ENCODE measurements at places on chromosomes 4 and X.

- no peak for DNase-seq
Measured at GRCh38 chr4:27930291-27930690, 1069.7 kb downstream of the STIM2 start.

DNA sequence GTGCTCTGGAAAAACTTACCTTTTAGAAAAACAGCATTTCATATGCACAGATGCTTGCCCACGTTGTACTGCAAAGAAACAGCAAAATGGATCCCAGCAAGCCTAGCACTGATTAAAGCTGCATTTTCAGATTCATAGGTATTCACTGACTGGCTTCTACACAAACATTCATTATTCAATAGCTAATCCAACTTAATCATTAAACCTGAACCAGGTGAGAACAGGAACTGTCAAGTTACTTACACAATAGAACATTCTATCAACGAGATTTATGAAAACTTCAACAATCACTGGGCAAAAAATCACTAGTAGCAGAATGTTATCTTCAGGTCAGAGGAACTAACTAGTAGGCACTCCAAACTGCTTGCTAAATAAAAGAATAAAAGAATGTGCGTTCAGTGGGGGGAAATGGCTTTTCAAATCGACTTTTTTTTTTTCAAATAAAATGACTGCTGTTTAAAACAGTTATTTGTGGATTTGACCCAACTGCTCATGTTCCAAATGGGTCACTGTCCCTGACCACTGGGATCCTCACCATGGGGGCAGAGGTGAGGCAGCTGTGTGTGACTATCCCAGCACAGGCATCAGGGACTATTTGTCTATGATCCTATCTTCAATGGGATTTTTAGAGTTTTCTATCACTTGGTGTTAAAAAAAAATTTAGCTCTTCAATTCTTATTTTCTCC is 42.3 kb downstream of the STX18 start:
- DNase-seq: no peak

DNA sequence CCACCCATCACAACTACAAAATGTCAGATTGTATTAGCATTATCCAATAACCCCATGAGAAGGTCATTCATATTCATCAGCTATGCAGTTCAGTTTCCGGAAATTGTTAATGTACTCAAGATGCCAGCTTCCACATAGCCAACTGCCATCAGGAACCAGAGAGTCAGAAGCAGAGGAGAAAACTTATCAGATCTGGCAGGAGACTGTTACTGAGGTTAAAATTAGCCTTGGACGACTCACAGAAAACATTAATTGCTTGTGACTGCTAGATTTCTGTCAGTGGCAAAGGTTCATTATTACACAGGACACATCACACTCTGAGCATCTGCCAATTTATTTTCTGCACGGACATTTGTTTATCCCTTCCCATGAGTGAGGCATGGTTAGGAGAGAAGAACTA is 352.8 kb downstream of the DHRSX start:
- DNase-seq: no peak

DNA sequence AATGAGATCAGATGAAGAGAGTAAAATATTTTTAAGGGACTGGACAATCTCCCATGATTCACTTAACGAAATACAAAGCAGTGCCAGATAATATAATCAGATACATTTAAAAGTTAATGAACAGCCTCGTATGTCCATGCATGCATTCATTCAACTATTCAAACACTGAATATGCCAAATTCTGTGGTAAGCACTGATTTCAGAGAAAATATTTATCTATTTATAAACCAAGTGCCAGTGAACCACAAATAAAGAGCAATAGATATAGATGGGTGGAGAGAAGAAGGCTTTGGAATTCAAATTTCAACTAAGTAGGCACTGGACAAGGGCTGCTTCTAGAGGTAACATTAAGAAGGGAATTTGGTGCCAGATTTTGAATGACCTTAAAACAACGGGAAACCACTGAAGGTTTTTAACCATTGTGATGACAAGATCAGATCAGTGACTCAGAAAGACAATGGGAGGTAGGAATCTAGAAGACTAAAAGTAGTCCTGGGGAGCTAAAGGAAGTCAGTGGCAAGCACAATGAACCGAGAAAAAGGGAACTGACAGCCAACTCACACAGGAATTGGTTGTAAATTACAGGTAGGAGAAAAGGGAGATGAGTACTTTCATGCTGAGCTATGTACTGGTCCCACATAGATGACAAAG is 14.2 kb downstream of the ELOVL6 start:
- no peak for DNase-seq

- DNase-seq: peak; percentile 59
Measured at GRCh38 chr4:170374770-170375169, 285.0 kb upstream of the AADAT start.

DNA sequence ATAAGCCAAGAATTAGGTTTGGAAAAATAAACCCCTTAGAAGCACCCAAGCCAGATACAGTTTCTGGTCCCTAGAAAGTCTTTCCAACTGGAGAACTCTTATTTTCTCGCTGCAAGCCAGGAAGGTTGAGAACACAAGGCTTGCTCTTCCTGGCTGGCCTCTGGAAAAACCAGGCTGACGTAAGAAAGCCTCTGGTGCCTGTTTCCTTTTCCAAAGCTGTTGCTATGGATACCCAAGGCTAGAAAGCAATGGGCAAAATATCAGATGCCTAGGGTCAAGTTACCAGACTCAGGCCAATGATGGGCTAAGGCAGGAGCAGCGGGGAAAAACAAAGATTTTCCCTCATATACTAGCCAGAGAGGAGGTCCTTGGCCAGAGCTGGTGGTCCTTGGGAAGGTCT is 281.6 kb downstream of the KLHL13 start:
- no peak for DNase-seq

DNA sequence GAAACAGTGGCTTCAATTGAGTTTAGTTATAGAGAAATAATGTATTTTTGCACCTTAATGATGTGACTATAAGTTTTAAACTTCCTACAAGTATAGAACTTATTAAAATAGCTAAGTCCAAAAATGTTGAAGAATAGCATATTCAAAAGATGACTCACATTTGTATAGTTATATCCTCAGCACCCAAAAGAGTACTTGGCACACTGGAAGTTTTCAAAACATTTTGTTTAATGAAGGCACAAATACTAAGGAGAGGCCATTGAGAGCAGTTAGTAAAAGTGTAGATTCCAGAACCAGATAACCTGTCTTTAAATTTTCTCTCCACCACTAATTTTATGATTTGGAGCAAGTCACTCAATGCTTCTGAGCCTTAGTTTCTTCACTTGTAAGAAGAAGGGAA is 226.9 kb upstream of the MID1 start:
- DNase-seq: no peak

- peak; percentile 14 for DNase-seq
Measured at GRCh38 chr4:123546573-123547060, 150.0 kb downstream of the SPRY1 start.

DNA sequence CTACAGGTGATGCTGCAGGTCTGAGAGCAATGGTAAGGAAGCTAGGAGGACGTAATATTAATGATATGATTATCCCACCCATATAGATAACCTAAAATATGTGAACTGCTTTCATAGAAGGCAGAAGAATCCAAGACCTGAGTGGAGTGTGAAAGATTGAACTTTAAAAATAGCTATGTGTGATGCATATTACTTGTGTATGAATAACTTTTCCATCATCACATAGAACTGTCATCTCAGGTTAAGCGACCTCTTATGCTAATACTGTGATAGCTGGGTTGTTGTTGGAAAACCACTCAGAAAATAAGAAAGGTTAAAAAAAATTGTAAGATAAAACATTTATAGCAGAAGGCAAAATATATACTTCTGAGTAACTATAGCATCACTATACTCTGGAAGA is 90.3 kb downstream of the SLC4A4 start:
- DNase-seq: no peak

GRCh38 chrX:17888421-17888820 is 27.3 kb upstream of the RAI2 start:
- DNase-seq: no peak

- no peak for DNase-seq
Measured at GRCh38 chrX:106725931-106726330, 570 bp upstream of the RNF128 start.

GRCh38 chrX:18203631-18204030 is 17.1 kb downstream of the BEND2 start:
- DNase-seq: no peak

DNA sequence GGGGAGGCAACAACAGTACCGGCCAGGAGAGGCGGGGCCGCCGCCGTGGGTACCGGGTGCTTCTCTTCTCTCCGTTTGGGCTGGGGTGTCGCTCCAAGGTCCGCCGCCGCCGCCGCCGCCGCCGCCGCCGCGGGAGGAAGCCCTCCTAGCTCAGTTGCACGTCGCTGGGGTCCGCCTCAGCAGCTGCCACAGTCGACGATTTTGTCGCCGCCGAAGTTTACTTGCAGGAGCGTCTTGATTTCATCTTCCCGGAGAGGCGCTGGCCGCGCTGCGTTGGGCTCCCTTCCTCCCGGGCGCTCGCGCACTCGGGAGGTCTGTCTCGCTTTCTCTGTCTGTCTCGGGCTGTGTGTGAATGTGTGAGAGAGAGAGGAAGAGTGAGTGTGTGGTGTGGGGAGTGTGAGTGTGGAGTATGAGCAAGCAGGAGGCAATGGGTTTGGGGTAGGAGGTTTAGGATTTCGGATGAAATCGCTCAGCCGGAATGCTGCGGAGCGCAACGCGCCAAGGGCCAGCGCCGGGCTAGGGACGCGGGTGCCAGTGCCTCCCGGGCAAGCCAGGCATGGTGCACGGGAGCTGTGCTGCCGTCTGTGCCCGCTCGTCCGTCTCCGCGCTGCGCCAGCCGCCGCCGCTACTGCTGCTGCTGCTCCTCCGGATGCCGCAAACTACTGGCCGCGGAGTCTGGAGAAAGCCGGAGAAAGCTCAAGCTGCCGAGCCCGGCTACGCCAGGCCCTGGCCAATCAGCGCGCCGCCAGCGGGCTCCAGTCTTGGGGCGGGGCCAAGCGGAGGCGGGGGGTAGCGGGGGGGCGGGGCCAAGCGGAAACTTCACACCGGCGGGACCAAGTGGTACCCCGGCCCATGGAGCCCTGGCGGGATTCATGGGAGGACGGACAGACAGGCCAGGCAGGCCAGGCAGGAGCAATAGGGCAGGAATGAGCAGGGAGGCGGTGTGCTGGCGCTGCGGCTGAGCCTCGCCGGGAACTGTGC is at the start of gene PCDH19:
Gene PCDH19, minus strand, starts transcription at position 664 of the 981 bp plus-strand sequence. CDS start 1,676 bp downstream, outside the sequence.
- peak; percentile 42 for DNase-seq

DNA sequence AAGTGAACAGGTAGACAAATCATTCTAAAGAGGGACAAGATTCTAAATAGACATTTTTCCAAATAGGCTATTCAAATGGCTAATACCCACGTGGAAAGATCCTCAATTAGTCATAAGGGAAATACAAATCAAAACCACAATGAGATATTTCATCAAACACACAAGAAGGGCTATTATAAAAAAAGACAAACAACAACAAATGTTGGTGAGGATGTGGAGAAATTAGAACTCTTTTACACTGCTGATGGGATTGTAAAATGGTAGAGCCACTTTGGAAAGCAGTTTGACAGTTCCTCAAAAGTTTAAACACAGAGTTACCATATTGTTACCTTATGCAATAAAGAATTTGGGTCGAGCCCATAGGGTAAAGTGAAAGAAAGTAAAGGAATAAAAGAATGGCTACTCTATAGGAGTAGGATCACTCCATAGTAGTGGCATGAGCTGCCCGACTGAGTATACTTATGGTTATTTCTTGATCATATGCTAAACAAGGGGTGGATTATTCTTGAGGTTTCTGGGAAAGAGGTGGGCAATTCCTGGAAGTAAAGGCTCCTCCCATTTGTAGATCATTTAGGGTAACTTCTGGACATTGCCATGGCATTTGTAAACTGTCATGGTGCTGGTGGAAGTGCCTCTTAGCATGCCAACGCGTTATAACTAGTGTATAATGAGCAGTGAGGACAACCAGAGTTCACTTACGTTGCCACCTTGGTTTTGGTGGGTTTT is 58.9 kb upstream of the FAM9C start:
- DNase-seq: no peak

- DNase-seq: no peak
Measured at GRCh38 chr4:151438154-151438553, 29.2 kb downstream of the FHIP1A start.

- no peak for DNase-seq
Measured at GRCh38 chrX:41471786-41472185, 24.6 kb downstream of the NYX start.

DNA sequence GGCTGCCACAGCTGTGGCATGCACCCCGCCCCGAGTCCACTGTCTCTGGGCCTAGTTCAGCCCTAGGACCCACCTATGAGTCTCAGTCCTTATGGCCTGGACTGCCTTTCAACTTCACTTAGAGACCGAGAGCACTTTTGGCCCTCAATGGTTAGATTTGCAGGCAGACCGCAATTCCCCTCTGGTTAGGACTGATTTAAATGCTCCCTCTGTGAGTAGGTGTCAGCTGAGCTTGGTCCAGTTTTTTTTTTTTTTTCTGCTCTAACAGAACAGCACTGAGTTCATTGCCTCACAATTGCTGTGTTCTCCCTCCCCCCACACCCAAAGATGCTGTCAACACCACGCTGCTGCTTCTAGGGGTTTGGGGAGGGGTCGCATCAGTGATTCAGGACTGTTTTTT is 143.2 kb downstream of the BMP15 start:
- DNase-seq: no peak

- DNase-seq: no peak
Measured at GRCh38 chr4:123661080-123661737, 264.6 kb downstream of the SPRY1 start.

- DNase-seq: no peak
Measured at GRCh38 chr4:114263233-114263632, 283.8 kb upstream of the ARSJ start.

DNA sequence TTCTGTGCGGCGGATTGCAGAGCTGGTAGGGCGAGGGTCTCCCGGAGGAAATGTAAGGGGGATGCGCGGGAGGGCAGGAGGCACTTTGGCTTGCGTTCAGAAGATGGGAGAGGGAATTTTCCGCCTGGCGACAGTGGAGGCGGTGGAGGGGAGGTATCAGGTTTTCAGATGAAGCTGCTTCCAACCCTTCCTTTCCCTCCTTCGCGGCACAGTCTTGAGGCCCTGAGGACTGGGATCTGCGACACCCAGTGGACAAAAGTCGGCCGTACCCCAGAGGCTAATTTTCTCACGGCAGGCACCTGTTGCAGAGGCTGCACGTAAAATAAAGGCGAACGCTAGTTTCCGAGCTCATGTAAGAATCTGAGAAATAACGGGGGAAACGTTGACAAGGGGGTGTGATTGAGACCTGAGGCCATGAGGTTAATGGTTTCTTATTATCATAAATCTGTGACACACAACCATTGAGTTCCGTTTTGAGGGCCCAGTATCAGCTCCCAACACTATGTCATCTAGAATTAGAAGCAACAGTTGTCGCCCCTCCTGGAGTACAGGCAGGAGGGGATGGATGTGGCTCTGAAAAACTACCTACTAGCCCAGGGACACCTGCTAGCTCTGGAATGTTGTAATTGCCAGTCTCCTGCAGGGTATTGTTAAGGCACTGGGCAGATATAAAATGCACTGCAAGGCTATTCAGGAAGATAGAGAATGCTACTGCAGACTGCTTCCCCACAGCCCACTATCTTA is 1.1 kb downstream of the ZCCHC18 start:
- peak; percentile 53 for DNase-seq

DNA sequence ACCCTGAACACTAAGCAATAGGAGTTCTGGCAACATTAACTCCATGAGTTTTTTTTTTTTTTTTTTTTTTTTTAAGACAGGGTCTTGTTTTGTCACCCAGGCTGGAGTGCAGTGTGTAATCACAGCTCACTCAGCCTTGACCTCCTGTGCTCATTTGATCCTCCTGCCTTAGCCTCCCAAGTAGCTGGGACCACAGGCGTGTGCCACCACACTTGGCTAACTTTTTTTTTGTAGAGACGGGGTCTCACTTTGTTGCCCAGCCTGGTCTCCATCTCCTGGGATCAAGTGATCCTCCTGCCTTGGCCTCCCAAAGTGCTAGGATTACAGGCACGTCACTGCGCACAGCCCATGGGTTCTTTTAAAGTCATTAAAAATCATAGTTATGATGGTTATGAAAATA is 5.1 kb downstream of the RHOH start:
- no peak for DNase-seq
